ENCODE measurements at places on chromosomes 4 and X.
A peak's percentile ranks its signal among the peaks of the same experiment; 100 is the strongest.

DNA sequence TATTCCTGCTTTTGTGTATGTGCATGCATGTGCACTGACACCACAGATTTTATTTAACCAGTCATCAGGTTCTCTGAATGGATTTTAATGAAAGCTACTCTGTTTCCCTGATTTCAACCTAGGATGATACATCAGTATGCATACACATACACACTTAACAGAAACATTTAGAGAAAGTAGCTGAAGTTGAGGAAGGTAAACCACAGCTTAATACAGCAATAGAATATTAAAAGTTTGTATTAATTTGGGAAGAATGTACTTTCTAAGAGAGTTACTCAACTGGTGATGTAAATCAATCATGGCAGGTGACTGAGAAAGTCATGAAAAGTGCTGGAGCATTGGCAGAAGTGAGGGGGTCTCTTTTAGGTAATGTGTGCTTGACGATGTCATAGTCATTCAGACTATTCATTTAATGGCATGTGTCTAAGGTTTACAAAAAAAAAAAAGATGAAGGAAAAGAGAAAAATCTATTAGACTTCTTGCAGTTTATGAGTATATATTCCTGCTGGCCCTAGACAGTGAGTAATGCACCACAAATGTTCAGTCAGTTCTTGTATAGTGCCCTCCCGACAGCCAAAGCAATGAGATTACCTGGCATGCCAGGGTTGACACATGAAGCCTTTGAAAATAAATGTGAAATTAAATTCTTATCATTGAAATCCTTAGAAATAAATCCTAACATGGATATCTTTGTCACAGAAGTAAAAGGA lies 187.6 kb downstream of the RAPGEF2 start:
- peak; percentile 63 for DNase-seq

DNA sequence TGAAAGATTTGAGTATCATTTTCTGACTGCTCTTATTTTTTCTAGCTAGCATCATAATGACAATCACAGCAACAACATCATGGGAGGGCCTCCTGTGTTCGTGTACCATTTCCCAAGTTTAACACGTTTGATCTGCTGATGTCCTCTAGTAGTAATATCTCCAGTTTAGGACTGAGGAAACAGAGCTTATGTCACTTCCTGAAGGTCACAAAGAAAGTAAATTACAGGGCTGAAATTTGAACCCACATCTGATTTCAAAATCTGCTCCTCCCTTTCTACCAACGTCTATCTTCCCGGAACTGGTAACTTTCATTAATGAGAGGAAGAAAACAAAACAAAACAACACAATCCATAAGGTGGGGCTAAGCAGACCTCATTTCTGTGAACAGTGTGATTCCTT lies 302.7 kb downstream of the PACRGL start:
- no peak for DNase-seq

DNA sequence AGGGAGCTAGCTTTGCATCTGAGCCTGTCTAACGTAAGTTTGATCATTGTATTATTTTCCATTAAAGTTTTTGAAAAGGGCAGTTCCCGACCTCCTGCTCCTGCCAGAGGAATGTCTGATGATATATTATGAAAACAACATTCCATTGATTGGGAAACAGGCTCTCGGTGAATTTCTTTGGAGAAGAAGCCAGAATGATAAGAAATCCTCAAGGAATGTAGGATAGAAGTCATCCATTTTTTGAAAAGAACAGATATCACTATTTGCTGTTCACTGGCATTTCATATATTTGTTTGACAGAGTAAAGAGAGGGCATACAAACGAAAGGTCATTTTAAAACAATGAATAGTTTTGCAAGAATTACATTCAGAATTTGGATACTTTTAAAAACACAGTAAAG lies 781.0 kb upstream of the HTR2C start:
- peak; percentile 10 for DNase-seq

- peak; percentile 93 for DNase-seq
These were observed 27.3 kb upstream of the SORBS2 start for GRCh38 chr4:185839194-185839712.

DNA sequence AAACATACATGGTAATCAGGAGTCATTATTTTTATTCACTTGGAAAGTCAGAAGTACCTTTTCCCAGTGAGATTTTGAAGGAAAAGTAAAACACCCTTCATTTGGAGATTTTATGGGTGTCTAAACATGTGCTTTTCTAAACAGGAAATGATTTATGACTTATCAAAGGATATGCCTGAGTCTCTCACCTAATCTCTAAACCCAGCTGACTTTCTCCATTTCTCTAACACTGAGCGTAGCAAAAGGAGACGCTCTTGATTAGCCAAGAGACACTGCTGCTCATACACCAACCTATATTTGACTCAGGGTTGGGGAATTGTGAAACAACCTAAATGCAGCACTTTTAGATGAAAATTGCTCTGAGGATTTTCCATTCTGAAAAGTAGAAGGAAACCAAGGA lies 468.5 kb upstream of the FTHL17 start:
- no peak for DNase-seq

GRCh38 chr4:93788712-93789111 lies 39.8 kb upstream of the ATOH1 start:
- no peak for DNase-seq

- DNase-seq = no peak
These were observed 1332.5 kb downstream of the FSTL5 start for GRCh38 chr4:160831165-160831922.

DNA sequence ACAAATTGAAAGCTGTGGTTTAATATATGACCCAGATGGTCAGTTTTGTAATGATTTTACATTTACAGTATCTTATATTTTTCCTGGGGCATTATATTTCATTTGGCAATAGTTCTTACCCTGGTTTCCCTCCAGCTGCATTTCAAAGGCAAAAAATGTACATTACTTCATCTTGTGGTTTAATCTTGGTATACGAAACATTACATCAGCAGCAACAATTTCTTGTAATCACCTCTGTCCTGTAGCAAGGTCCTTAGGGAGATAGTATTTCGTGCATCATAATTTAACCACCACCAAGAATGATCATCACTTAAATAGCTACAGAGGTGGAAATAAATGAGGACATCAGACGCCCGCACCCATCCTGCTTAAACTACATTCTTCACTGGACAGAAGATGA lies 48.8 kb downstream of the HS6ST2 start:
- DNase-seq = peak; percentile 86

GRCh38 chr4:83223781-83224180 lies 60.8 kb downstream of the COQ2 start:
- no peak for DNase-seq

GRCh38 chr4:29708473-29708872 lies 1011.7 kb upstream of the PCDH7 start:
- DNase-seq = peak; percentile 15

- DNase-seq = peak; percentile 5
These were observed 86.5 kb downstream of the MAGED4 start for GRCh38 chrX:52271206-52271605.

DNA sequence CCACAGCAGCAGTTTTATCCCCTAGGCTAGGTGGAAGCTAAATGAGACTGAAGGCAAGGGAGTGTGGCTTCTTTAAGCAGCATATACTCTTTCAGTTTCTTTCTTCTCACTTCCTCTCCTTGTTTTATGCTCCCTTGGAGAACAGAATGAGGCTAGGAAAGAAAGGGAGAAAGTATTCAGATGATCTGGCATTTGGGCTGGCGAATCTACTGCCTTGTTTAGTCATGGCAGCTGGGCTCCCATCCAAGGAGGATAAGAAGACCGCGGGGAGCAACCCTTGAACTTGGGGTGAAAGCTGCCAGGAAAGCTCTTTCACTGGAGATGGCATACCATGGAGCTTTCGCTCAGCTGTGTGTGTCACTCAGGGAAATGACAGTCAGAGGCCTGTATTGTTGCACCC lies 72.1 kb downstream of the ARHGEF38 start:
- peak; percentile 2 for DNase-seq

- DNase-seq = no peak
These were observed 1.4 kb downstream of the BEX5 start for GRCh38 chrX:102154218-102154860.

GRCh38 chrX:137031517-137032340 lies 2.1 kb downstream of the GPR101 start:
- DNase-seq = peak; percentile 38

DNA sequence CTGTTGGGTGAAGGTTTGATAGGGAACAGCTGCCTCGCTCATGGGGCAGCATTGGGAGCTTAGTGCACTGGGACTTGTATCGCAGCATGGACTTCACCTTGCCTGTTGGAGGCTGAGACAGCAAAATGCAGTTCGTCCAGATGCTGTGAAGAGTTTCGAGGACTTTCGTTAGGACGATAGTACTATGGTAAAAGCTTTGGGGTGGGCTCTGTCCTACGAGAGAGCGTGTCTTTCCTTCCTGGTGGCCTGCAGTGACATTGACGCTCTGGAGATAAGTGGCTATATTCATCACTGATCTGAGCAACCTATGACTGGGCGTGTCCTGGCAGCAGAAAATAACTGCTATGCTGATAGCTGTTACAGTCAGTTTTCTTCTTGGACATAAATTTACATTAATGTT lies 44.8 kb downstream of the ARHGAP10 start:
- no peak for DNase-seq

- peak; percentile 57 for DNase-seq
These were observed 264.3 kb downstream of the NPFFR2 start for GRCh38 chr4:72295966-72296557.

GRCh38 chrX:97682991-97683840 lies 799.5 kb downstream of the RPA4 start:
- DNase-seq = no peak

GRCh38 chr4:1104647-1105046 lies 8.7 kb downstream of the RNF212 start:
- no peak for DNase-seq

DNA sequence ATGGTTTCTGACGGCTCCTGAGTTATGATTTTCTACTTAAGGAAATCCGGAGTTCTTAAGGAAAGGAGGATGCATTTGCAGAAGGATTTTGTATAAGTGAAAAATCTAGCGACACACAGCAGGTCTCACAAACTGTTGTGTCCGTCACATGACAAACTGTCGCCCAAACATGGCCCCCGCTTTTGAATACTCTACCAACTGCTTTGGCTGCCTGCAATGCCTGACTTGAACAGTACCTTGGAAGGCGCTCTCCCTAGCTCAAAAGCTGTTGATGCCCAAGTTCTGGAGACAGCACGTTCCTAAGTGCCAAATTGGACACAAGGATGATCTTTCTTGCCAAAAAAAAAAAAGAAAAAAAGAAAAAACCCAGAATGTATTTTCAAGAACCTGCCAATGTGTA lies 103.2 kb downstream of the ENPP6 start:
- DNase-seq = no peak

- DNase-seq = no peak
These were observed 30.6 kb downstream of the CLRN2 start for GRCh38 chr4:17545374-17546140.

DNA sequence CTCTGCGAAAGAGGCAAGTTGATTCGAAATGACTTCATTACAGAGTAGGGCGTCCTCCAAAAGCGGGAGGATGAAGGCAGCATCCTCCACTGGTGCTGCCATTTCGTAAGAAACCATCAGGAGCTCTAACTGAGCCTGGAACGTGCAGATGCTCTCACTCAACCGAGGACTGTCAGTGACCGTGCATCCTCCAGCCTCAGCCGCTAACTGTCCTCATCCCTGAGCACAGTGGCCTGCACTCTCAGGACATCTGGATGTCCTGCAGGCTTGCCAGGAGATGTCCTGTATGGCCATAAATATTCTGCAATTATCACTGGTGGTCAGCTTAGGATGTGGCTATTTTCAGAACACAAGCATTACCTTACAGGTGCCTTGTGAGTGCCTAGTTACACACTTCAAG lies 107.1 kb upstream of the ADRA2C start:
- no peak for DNase-seq

DNA sequence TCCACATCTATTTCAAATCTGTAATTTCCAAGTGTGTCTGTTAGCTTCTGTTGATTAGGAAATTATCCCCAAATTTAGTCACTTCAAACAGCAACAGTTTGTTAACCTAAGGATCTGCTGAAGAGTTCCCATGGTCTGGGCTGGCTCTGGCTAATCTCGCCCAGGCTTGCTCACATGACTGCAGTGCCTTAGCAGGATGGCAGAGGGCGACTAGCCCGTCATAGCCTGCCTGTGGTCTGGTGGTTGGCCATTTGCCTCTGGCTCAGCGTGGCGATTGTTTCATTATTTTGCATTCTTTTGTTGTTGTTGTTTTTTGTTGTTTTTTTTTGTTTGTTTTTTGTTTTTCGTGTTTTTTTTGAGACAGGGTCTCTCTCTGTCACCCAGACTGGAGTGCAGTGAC lies 264.0 kb downstream of the TRIML1 start:
- no peak for DNase-seq

DNA sequence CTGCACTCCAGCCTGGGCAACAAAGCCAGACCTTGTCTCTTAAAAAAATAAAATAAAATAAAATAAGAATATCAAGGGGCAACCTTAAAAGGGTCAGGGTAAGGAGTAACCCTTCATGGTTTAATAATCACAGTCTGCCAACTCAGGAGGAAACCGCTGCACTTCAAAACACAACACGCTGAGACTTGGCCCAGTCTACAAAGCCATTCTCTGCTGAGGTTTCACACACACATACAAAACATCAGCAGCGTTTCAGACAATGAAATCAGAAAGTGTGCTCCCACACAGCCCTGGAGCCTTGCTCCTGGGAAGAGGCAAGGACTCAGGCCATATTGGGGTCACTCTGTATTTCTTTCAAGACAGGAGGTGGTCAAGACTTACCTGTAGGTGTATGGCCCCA lies 18.3 kb downstream of the SCARB2 start:
- DNase-seq = no peak

GRCh38 chrX:132270699-132271098 lies 51.5 kb upstream of the RAP2C start:
- peak; percentile 78 for DNase-seq

DNA sequence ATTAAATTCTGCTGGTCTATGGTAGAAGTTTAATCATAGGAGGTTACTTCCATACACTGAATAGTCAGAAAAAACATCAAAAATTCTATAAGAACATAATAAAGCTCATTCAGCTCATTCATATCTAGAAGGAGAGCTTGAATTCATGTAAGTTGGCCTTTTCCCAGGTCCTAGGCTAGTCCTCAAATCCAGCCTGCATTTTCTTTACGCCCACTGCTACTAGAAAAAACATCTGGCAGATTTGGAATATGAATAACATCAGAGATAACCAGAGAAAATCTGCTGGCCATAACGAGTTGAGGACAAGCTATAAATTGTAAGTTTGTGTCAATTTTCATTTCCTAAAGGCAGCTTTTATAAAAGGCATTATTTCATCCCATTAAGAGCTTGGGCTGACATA lies 95.5 kb downstream of the MXRA5 start:
- peak; percentile 53 for DNase-seq

DNA sequence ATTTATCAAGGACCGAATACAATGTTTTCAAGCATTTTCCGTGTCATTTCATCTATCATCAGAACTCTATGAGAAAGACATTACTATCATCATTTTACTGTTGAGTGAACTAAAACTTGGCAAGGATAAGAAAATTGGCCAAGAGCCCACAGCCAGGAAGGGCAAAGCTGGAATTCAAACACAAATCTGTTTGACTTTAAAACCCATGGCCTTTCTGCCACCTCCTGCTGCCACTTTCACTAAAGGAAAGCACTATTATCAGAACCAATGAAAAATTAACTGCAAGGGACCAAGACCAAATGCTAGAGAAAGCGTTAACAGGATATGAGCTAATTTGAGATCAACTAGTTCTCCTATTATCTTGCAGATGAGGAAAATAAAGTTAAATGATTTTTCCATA lies 2759.2 kb downstream of the ARAP2 start:
- DNase-seq = no peak

- DNase-seq = peak; percentile 70
These were observed 22.5 kb downstream of the HNRNPH2 start for GRCh38 chrX:101430457-101431078.

Data from fibroblast of skin of abdomen (primary cell).